ENCODE measurements at places on chromosomes 11 and 22. TPM values are rescaled to one million over a fixed set of nuclear protein-coding genes. Genes with fewer than 3 reads are reported as not detected.

The NCAM1 gene
- 1.0 TPM for total RNA-seq

The MICALL1 gene
- total RNA-seq = 27.9 TPM

The FAM180B gene
- not detected for total RNA-seq

The SWAP70 gene
- total RNA-seq = 9.4 TPM

The SEC14L6 gene
- not detected for total RNA-seq

The FERMT3 gene
- 219 TPM for total RNA-seq

The ZNF70 gene
- total RNA-seq = 4.1 TPM

The RFPL1 gene
- total RNA-seq = not detected

The NRGN gene
- total RNA-seq = 5.3 TPM

The MMP27 gene
- total RNA-seq = not detected

The TNNI2 gene
- 0.67 TPM for total RNA-seq

- no peak overlapping the region for H3K27ac ChIP-seq
- H3K36me3 ChIP-seq = no peaks in the 10 kb centered on the region
- DNase-seq = no peak
Observed at GRCh38 chr11:29208117-29208516, 808.7 kb downstream of the KCNA4 start.

DNA sequence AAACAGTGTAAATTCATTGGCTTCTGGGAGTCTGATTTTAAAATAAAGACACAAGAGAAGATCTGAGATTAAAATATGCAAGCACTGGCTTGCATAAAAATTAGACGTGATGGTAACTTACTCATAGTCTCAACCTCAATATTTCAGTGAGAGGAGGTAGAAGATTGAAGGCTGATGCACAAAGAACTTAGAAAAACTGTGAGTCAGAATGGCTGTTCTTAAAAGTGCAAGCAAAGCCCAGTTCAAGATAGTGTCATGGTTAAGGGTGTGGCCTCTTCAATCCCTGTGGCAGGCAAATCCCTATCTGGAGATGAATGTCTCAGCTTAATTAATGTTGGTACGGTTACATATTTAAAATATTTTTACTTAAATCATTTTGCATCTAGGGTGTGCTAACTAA lies 33.6 kb upstream of the FIBIN start:
- H3K4me1 ChIP-seq = no peaks in the 10 kb centered on the region
- no peaks in the 10 kb centered on the region for H3K36me3 ChIP-seq
- H3K27ac ChIP-seq = no peak overlapping the region
- no peak overlapping the region for H3K4me3 ChIP-seq
- no peak for DNase-seq
- no peaks in the 10 kb centered on the region for H3K27me3 ChIP-seq

DNA sequence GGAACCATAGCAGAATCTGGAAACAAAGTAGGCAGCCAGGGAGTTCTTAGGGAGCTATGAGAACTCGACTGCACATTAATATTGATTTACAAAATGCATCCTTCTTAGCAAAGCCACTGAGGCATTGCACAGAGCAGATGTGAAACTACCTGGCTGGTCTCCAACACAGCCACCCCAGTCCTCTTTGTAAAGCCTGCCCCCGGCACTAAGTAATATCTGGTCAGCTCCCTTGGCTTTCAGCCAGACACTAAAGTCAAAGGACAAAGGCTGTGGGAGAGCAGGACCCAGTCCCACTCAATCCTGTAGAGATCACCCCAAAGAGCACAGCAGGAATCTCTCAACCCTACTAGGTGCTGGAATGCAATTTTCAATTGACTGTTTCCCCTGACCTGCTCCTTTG lies 12.8 kb downstream of the XRRA1 start:
- peaks cover 52% of the 10 kb centered on the region for H3K36me3 ChIP-seq
- no peaks in the 10 kb centered on the region for H3K27me3 ChIP-seq
- no peak overlapping the region for H3K4me3 ChIP-seq
- H3K4me1 ChIP-seq = peaks cover 23% of the 10 kb centered on the region

DNA sequence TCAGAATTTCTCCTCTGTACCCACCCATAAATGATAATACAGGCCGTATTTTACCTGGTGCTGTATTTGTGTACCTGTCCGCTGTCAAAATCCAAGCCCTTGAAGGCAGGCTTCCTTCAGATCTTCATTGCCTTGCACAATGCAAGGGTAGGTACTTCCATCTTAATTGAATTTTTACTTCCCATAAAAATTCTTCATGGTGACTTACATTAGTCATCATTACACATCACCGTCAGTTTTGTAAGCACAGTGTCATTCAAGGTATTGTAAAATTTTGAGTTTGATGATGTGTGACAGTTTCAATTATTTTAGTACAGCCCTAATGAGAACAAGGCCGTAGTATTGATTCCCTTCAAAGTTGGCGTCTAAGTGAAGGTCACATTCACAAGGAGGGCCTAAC lies 770 bp upstream of the TSG101 start:
- peak overlapping the region; percentile 99 for H3K4me3 ChIP-seq
- peaks cover 8% of the 10 kb centered on the region for H3K36me3 ChIP-seq
- H3K27me3 ChIP-seq = no peaks in the 10 kb centered on the region
- DNase-seq = no peak

GRCh38 chr11:46855167-46855566 lies 9.1 kb upstream of the CKAP5 start:
- no peak for DNase-seq
- no peak overlapping the region for H3K4me3 ChIP-seq
- H3K36me3 ChIP-seq = no peaks in the 10 kb centered on the region
- H3K27me3 ChIP-seq = no peaks in the 10 kb centered on the region

GRCh38 chr11:127625402-127625801 lies 624.8 kb upstream of the KIRREL3 start:
- no peak overlapping the region for H3K27ac ChIP-seq
- H3K27me3 ChIP-seq = no peaks in the 10 kb centered on the region
- no peaks in the 10 kb centered on the region for H3K36me3 ChIP-seq
- no peak for DNase-seq

- peaks cover 64% of the 10 kb centered on the region for H3K4me1 ChIP-seq
- H3K27me3 ChIP-seq = no peaks in the 10 kb centered on the region
- H3K36me3 ChIP-seq = peaks cover 3% of the 10 kb centered on the region
- H3K27ac ChIP-seq = no peak overlapping the region
Observed at GRCh38 chr22:42963231-42963595, 51.7 kb downstream of the PACSIN2 start.

DNA sequence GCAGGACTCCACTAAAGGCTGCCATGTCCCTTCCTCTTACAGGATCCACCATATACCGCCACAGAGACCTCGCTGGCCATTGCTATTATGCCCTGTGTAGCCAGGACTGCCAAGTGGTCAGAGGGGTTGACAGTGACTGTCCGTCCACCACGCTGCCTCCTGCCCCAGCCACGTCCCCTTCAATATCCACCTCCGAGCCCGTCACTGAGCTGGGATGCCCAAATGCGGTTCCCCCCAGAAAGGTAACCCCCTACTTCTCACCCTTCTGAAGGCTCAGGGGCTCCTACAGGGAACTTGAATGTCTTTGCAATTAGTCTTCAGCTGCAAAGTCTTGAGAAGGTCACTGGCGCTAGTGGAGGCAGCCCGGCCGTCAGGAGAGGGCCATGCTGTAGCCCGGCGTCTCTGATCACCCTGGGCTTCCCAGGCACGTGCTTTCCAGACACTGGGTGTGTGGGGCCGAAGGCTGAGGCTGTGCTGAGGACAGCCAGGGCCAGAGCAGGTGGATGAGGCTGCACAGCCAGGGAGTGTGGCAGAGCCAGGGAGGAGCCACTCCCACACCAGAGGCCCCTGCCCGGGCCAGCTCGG lies 30.0 kb upstream of the MUC5B start:
- no peak overlapping the region for H3K27ac ChIP-seq
- no peaks in the 10 kb centered on the region for H3K4me1 ChIP-seq
- no peak overlapping the region for H3K4me3 ChIP-seq
- no peaks in the 10 kb centered on the region for H3K36me3 ChIP-seq
- peak; percentile 12 for DNase-seq

DNA sequence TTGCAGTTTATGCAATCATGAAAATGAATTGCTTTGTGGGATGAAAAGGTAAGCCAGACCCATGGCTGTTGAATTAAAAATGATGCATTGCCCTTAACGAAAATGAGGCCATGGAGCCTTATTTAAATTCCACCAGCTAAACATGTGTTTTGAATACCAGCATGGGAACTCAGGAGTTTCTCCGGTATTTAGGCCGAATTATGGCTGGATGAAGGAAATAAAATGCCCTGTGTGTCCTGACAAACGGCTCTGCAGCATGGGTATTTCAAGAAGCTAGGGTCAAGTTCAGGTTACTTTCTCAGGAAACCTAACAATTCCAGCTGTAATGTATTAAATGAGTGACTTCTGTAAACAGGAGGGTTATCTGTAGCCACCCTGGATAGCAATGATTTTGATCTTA lies 38.3 kb downstream of the AMOTL1 start:
- H3K36me3 ChIP-seq = peaks cover 3% of the 10 kb centered on the region
- H3K4me1 ChIP-seq = peaks cover 2% of the 10 kb centered on the region
- no peak overlapping the region for H3K4me3 ChIP-seq
- no peak for DNase-seq
- no peak overlapping the region for H3K27ac ChIP-seq

DNA sequence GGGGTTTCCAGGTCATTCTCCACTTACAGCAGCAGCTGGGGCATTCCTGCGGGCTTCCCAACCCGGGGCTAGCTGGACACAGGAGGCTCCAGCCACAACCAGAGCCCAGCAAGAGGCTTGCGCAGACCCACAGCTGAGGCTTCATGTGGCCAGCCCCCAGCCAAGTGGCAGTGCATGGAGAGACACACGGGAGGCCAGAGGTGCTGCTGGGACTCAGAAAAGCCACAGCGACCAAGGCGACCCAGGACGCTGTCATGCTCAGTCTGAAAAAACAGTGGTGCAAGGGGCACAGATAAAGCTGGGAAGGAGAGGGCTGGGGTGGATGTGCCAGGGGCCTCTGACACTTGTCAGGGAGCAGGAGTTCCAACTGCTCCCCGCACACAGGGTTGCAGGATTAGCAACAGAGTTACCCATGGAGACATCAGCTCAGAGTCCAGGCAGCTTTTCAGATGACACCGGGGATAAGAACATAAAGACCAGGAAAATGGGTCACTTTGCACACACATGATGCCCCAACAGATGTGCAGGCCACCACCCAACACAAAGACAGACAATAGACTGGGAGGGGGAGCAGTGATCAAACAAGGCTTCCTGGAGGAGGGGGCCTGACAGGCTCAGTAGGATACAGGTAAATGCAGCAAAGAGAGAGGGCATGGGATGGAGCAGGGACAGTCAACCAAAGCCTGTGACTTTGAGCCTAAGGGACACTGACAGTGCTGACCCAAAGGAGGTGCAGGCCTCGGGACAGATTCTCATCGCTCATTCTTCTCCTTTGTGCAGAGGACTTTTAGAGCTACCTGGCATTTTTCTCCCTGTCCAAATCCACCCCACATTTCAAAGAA lies 6.9 kb upstream of the NEAT1 start:
- peaks cover 36% of the 10 kb centered on the region for H3K4me1 ChIP-seq
- no peaks in the 10 kb centered on the region for H3K27me3 ChIP-seq
- DNase-seq = peak; percentile 27
- peak overlapping the region; percentile 100 for H3K4me3 ChIP-seq
- peaks cover 3% of the 10 kb centered on the region for H3K36me3 ChIP-seq
- H3K27ac ChIP-seq = peak overlapping the region; percentile 100

DNA sequence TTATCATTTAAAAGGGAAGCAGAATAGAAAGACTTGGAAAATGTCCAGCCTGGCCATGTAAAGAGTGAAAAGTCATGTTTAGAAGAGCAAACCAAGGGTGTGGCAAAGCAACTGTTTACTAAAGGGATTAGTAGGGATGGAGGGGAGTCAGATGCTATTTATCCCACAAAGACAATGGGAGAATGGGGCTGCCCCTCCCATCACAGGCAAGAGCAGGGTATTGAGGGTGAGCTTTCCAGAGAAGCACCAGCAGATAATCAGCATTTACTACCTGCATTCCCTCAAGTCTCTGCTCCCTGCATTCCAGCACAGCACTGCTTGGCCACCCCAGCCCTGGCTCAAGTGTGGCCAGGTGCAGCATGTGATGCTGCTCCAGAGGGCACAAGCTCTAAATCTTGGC lies 18.5 kb upstream of the QSER1 start:
- H3K27me3 ChIP-seq = peaks cover 18% of the 10 kb centered on the region
- no peak for DNase-seq
- no peak overlapping the region for H3K4me3 ChIP-seq
- no peak overlapping the region for H3K27ac ChIP-seq
- H3K36me3 ChIP-seq = no peaks in the 10 kb centered on the region
